ENCODE measurements at places on chromosomes 5 and 9. TPM values are rescaled to one million over a fixed set of nuclear protein-coding genes. Genes with fewer than 3 reads are reported as not detected.

PCDHGA4 gene
- not detected for total RNA-seq

HRCT1 gene
- not detected for total RNA-seq

NIPAL4 gene
- not detected for total RNA-seq

C9orf50 gene
- not detected for total RNA-seq

ST8SIA4 gene
- total RNA-seq: 36.9 TPM

RNF130 gene
- total RNA-seq: 17.0 TPM

IGIP gene
- total RNA-seq: 5.0 TPM

NUTM2G gene
- total RNA-seq: not detected

CYSRT1 gene
- total RNA-seq: 0.32 TPM

PCDHB10 gene
- not detected for total RNA-seq

Data from T-cell (primary cell).